Fibroblast of the aortic adventitia (primary cell): ENCODE measurements at places on chromosomes 3 and 15. TPM values are rescaled to one million over a fixed set of nuclear protein-coding genes. Genes with fewer than 3 reads are reported as not detected.

The GOLGA6L4 gene
- 0.08 and 1.2 TPM in 2 replicates for total RNA-seq

- no peak for DNase-seq
These were observed 616.4 kb downstream of the TAFA4 start for GRCh38 chr3:68315964-68316363.

DNA sequence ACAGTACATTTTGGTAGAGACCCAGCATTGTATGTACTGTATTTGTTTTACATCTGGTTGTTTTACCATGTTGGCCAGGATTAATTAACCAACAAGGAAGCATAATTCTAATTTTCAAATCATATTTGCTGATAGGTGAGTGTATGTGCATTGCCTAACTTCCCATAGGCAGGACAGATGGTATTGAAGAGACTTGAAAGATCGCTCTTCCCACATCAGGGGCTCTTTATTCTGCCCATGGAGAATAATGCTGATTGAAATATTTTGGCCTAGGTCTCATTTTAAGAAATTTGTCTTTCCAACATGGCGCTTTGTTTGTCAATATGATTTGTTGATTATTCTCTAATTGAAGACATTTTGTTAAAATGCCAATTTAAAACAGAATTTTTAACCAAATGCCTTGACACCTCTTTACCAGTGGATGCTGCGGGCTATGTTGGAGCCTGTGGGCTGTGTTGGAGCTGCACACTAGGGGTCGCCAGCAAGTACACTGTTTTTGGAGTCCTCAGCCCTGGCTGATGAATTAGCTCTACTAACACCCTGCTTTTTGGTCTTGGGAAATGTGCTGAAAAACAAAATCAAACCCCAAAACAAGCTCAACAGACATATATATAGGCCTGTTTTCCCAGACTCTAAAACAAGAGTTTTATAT, 5.3 kb downstream of the P2RY12 start:
- no peak for DNase-seq

DNA sequence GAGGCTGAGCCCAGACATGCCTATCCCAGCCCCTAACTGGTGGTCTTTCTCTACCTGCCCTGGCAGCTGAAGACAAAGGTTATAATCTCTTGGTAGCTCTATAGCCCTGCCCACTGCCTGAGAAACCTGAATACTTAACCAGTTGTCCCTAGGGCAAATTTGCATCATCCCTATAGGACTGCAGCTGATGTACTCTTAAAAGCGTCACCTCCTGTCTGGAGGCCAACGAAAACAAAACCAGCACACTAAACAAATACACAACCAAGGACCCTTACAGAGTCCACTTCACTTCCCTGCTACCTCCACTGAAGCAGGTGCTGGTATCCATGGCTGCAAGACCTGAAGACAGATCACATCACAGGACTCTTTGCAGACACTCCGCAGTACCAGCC, 98.0 kb downstream of the KCNAB1 start:
- DNase-seq = no peak

- DNase-seq = no peak
These were observed 1179.9 kb downstream of the ZPLD1 start for GRCh38 chr3:103614719-103615118.
